ENCODE measurements at places on chromosomes 1 and 21. TPM values are rescaled to one million over a fixed set of nuclear protein-coding genes. Genes with fewer than 3 reads are reported as not detected.

The DYNLT4 gene
- total RNA-seq, result not detected

The SEMA6C gene
- total RNA-seq, result 4.3 TPM

The B3GALT2 gene
- total RNA-seq, result 1.3 TPM

The DTL gene
- total RNA-seq, result 0.79 TPM

The KISS1 gene
- not detected for total RNA-seq

- DNase-seq, result no peak
These were observed 15.5 kb downstream of the CAMTA1 start for GRCh38 chr1:6800745-6801144.

DNA sequence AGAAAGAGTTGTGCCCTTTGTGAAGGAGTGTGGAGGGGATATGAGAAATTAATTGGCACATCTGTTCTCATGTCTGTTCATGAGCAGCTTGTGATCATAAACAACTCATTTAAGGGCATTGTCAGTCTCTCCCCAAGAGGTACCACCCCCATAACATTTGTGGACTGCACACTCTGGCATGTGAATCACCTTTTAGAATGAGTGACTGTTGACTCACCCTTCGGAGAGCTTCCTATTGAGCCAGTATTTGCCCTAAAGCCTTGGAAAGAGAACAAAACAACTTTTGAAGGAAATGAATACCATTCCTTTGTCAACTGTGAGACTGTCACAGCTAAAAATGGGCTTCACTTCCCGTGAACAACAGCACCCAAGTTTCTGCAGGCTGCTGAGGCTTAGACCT lies 27.5 kb upstream of the MYSM1 start:
- no peak for DNase-seq

DNA sequence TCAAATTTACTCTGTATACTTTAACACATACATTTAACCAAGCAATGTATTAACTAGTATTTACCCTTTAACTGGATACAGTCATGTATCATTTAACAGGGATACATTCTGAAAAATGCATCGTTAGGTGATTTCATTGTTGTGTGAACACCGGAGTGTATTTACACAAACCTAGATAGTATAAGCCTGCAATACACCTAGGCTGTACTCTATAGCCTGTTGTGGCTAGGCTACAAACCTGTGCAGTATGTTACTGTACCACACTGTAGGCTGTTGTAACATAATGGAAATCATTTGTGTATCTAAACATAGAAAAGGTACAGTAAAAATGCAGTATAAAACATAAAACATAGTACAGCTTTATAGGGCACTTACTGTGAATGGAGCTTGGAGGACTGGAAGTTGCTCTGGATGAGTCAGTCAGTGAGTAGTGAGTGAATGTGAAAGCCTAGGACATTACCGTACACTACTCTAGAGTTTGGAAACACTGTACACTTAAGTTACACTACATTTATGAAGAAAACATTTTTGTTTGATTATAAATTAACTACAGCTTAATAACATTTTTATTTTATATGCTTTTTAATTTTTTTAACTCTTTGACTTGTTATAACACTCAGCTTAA lies 21.3 kb downstream of the RGS4 start:
- no peak for DNase-seq

DNA sequence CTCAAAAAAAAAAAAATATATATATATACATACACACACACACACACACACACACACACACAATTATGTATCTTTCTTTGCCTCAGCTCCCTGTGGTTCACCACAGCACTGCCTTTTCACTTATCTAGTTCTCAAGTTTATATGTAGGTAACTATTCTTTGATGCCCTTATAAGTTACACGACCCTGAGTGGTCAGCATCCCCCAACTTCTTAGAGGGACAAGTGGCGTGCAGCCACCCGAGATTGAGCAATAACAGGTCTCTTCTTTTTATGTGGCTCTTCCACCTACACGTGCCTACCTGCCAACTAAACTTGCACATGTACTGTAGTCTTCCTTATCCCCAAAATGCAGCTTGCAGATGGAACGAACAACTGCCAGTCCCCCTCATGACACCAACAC lies 120.8 kb downstream of the GABPA start:
- no peak for DNase-seq

- no peak for DNase-seq
These were observed 32.9 kb downstream of the NIBAN1 start for GRCh38 chr1:184941410-184941733.

DNA sequence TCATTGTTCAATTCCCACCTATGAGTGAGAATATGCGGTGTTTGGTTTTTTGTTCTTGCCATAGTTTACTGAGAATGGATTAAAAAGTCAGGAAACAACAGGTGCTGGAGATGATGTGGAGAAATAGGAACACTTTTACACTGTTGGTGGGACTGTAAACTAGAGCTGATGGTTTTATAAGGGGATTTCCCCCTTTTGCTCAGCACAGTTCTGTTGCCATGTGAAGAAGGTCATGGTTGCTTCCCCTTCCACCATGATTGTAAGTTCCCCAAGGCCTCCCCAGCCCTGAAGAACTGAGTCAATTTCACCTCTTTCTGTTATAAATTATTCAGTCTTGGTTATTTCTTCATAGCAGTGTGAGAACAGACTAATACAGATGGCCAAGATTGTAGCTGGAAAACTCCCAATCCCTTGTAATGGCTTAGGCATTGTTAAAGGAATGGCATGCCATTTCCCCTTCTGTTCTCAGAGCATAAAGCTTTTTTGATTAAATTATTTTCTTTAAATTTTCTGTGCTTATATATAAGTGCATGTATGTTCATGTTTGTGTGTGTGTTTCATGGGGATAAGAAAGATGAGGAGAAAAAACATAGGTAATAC lies 144.8 kb downstream of the BACH1 start:
- DNase-seq, result no peak

All from omental fat pad (tissue), 4 donors.